ENCODE measurements at places on chromosomes 5 and 9. TPM values are rescaled to one million over a fixed set of nuclear protein-coding genes. Genes with fewer than 3 reads are reported as not detected.

FBXL7 gene
- 10.6 TPM for total RNA-seq

PCDHGC4 gene
- 2.6 TPM for total RNA-seq

GRCh38 chr5:142550471-142550870, 135.4 kb downstream of the FGF1 start:
- DNase-seq = no peak

DNA sequence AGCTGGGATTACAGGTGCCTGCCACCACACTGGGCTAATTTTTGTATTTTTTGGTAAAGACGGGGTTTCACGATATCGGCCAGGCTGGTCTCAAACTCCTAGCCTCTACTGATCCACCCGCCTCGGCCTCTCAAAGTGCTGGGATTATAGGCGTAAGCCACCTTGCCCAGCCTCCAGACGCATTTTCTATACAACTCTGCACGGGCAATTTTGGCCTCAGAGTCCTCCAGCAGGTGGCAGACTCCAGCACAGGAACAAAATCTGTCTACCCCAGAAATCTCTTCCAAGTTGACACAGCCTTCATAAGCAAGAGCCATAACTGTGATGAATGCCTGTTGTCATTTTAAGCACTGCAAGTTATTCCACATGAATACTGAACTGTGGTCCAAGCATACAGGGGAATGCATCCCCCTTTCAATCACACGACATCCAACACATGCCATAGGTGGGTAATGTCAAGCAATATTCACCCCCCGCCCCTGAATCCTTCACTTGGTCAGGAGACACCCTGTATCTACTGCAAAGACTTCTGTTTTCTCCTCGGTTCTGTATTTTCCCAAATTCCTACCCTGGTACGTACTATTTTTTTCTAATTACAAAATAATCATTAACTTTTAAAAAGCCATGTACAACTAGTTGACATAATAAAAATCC, 50.8 kb downstream of the ALDH7A1 start:
- peak; percentile 54 for DNase-seq

- DNase-seq = no peak
Observed at GRCh38 chr5:151089726-151090125, 8.9 kb upstream of the TNIP1 start.

PCDHB12 gene
- total RNA-seq = under 0.01 TPM

- DNase-seq = no peak
Observed at GRCh38 chr5:149795360-149795759, 65.2 kb downstream of the PPARGC1B start.

DNA sequence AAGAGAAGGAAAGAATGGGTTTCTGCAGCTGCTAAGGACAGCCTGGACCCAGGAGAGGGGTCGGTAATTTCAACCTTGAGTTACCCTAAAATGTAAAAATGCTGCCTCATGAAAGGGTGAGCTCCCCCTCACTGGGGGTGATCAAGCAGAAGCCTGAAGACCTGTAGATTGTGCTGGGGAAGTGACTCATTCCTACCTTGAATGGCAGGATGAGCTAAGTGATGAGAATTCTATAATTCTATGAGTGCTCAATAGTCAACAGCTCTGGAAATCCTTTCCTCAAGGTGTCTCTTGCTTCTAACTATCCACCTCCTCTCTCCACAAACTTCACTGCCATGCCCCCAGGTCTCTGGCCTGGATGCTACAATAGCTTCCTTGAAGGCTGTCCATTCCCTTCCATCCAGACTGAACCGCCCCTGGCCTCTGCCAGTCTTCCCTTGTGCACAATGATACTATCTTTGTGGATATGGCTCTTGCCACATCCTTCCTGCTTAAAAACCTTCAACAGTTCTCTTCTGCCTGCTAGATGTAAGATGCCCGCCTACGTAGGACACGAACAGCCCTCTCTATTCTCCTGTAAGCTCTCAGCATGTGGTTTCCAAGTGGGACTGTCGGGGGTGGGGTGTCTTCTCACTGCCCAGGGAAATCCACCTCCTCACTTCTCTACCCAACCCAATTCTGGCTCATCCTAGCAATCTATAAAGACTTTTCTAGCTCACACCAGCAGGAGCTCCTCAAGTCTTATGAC, 50.6 kb downstream of the PTPN3 start:
- DNase-seq = no peak

ZNF354C gene
- 6.8 TPM for total RNA-seq

DNAJB5 gene
- 16.1 TPM for total RNA-seq

GRCh38 chr5:146582051-146582596, 66.1 kb upstream of the GPR151 start:
- no peak for DNase-seq

GRCh38 chr5:1892685-1893445, 10.1 kb upstream of the IRX4 start:
- DNase-seq = no peak

- peak; percentile 93 for DNase-seq
Observed at GRCh38 chr5:65624025-65624570, at the start of gene TRIM23. TSS of gene TRIM23 (minus strand) at chr5:65624333. CDS start at chr5:65624274, 59 bp downstream.

- DNase-seq = no peak
Observed at GRCh38 chr5:74969726-74970125, 82.6 kb downstream of the GCNT4 start.

- DNase-seq = no peak
Observed at GRCh38 chr9:88990729-88991065, 571 bp upstream of the S1PR3 start.

DNA sequence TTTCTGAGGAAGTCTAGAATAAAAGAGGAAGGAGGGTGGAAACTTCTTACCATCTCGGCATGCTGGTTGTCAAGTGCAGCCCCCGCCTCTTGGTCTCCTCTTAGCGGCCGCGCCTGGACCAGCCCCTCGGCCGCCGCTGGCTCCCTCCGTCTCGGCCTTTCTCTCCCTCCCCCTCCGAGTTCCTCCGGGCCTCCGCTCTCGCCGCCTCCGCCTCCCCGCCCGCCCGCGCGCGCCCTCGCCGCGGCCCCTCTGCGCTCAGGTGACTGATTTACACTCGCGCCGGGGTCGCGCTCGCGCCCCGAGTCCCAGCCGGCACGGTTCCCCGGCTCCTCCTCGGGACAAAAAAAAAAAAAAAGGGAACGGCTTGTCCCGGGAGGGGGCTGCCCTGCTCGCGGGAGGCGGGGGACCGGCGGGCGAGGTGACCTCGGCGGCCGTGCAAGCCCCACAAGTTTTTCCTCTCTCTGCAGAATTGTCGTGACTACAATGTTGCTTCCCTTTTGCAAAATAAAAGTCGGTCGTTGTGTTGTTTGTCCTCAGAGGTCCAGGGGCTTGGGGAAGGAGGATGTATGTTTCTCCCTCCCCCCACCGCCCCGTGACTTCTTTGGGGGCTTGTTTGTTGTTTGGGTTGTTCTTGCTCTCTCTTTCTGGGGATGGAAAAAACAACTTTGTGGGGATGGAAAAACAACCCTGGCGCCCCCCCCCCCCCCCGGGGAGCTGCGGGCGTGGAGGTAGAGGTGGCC, at the start of gene BNC2:
BNC2 (minus strand) TSS at position 75 of the 740 bp plus-strand sequence; CDS start at position 53, 22 bp downstream.
- peak; percentile 65 for DNase-seq

INSL6 gene
- total RNA-seq = 0.64 TPM

F2RL1 gene
- 26.3 TPM for total RNA-seq

FOXD4L4 gene
- not detected for total RNA-seq

DNA sequence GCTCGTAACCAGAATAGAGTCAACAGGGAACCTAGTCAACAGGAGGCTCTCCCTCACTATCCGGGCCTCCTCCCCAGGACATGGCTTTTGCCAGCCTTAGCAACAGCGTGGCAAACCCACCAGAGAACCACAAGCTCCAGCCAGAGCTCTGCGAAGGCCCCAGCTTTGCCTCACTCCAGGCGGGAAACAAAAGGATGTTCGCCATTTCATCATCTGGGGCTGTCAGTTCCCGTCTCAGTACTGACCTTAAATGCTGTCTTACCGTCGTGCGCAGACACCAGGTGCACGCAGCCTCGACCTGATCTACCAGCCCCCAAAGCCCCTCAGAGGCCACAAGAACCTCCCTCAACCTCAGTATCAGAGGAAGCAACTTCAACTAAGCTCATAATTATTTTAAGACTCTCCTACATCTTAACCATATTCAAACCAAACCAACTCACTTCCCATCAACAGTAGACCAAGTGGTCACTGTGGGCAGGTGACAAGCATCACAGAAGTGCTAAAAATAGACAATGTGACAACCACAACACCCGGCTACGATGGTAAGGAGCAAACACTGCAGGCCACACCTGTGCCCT, 71.4 kb downstream of the SEMA4D start:
- DNase-seq = no peak

GRCh38 chr9:1047591-1048230, 2.4 kb upstream of the DMRT2 start:
- DNase-seq = no peak

CAVIN4 gene
- 1.3 TPM for total RNA-seq

GRCh38 chr9:21070906-21071305, 6.8 kb downstream of the IFNB1 start:
- no peak for DNase-seq

- DNase-seq = no peak
Observed at GRCh38 chr5:94174748-94175411, 433.5 kb upstream of the POU5F2 start.

DNA sequence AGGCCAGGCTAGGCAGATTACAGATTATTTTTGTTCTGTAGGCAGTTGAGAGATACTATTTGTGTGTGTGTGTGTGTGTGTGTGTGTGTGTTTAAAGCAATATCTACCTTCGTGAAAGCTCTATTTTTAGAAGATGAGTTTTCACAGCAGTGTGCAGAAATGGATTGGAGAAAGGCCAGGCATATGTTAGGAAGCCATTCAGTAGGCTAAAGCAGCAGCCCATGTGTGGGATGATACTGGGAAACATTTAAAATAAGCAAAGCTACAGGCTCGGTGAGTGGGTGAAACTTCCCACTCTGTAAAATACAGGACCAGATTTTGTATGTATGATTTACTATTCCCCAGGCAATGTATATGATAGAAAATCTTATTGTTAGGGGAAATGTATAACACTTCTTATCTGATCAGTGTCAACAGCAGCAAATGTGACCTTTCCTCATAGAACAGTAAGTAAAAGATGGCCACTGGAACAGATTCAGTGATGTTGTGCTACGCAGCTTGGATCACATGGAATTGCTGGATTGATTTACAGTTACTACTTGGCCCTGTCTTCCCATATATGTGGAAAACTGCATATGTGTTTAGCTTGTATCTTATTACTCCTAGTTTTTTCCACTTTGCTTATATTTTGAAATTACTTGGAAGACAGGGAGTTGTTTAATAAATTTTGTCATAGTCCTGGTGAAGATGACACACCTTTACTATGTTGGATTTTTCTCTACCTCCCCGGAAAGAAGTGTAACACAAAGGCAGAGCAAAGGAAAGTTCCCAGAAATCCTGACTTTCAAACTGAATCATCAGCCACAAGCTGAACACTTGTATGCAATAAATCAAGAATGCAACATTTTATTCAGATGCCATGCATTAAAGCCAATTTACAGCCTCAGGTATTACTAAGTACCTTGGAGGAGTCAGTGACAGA, 1077.7 kb upstream of the SEMA6A start:
- no peak for DNase-seq

DNA sequence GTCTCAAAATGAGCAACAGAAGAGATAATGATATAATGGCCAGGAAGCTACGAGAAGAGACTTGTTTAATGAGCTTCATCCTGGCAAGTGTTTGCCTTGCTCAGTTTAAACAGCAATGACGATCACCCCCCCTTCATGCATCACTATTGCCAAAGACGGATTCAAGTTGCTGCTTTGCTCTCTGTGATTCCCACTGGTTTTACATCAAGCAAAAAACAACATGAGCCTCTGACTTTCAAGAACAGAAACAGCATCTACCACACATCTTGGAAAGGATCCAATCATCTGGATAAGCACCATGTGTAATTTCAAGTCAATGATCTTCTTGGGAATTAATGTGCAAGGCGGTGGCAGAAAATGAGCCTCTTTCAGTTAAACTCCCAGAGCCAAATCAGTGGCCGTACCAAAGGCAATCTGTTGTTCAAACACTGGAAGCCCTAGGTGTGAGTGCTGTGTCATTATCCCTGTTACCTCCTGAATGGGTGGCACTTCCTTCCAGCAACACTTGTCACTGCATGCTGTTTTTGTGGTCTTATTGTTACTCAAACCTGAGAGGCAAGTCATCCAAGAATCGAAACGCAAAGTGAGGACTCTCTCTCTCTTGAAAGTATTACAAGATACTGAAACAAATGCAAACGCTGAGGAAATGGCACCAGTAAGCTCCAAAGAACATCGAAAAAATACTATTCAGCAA, 72.8 kb downstream of the MED27 start:
- DNase-seq = peak; percentile 56

GRCh38 chr9:114221706-114222465, 66.5 kb downstream of the COL27A1 start:
- DNase-seq = no peak

DNA sequence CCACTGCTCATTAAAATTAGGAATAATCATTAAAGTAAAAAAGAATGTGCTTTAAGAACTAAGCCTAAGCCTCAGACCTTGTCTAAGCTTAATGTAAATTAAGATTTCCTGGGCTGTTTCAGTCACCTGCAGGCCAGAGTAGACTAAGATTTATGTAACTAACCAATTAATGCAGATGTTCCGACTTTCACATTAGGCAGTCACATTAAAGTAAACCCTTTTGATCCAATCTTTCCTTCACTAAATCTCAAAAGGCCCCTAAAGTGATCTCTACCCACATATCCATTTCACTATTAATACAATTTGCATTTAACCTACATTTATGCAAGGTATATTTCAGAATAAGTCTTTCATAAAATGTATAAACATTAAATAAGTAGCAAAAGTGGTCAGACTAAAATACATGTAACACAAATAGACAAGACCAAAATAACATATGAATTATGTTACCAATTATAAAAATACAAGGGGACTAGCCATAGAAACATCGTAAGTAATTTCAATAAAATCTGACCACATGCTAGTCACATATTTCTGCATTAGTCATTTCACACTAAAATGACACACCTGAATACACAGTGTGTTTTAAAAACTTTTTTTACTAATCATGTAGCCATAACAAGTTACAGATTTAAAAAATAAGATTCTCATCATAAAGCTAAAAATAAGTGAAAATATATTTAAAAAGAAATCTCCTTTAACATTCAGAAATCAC, 7.7 kb downstream of the NR3C1 start:
- DNase-seq = no peak

- DNase-seq = no peak
Observed at GRCh38 chr5:91976451-91976850, 593.3 kb upstream of the ARRDC3 start.

DNA sequence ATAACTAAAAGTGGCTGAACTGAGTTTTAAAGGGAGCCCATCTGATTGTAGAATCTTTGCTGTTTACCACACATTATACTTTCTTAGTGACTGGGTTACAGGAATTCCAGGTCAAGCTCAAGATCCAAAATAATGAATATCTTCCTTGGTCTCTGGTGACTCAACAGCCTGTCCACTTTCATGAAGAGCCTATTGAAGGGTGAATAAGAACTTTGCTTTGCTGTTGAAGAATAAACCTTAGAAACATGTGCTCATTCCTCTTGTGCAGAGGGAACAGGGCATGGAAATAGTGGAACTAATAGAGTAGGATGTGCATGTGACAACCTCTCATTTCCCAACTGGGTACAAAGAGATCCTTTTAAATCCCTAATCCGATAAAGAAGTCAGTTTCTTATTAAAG, 21.4 kb downstream of the ALDH1A1 start:
- no peak for DNase-seq

All from fibroblast of villous mesenchyme (primary cell).